HS-5 (cell line): ENCODE measurements at places on chromosomes 5 and 9.

DNA sequence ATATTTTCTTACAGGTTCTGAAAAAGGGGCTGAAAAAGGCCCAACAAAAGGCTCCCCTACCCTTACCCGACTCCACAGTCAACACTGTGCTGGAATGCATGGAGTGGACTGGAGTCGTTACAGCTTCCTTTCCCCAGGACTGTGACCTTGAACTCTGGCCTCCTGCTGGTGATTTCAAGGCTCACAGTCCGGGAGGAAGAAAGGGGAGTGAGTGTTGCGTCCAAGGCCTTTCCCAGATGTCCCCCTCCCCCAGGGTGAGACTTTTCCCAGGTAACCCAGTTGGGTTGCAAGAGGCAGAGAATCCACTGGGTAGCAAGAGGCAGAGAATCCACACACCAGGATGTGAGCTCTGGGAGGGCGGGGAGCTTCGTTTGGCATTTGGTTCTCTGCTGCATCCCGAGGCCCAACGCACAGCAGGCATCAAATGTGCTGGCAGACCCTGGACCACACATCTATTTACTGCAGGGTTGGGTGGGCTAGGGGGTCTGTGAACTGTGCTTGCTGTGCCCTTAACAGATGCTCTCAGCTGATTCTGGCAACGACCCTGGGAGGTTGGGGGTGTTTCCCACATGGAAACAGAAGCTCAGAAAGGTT, 37.5 kb downstream of the FABP6 start:
- DNase-seq = no peak

GRCh38 chr9:93701494-93702218, 125.3 kb downstream of the PHF2 start:
- DNase-seq = no peak

GRCh38 chr5:82815871-82816270, 261.3 kb downstream of the TMEM167A start:
- DNase-seq = no peak

GRCh38 chr5:44318883-44319282, 70.3 kb downstream of the FGF10 start:
- no peak for DNase-seq

- no peak for DNase-seq
Measured at GRCh38 chr5:132753135-132753987, 6.1 kb downstream of the CCNI2 start.

GRCh38 chr5:1881098-1881572, 1.6 kb downstream of the IRX4 start:
- no peak for DNase-seq

DNA sequence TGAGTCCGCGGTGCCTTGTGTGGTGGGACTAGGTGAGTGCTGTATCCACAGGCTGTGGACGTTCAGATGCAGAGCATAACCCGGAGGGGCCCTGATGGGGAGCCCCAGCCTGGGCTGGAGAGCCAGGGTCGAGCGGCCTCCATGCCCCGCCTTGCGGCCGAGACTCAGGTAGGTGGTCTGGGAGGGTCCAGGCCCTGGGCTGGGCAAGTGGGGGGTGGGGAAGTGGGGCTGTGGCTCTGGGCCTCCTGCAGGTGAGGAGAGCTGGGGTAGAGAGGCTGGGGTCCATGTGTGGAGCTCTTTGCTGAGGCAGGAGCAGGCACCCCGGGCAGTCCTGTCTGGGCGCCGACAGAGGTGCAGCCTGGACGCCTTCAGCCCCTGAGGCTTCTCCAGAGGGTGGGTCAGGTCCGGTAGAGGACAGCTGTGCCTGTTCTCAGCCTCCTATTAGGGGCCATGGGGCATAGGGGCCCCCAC, 241.1 kb downstream of the CACNA1B start:
- no peak for DNase-seq

DNA sequence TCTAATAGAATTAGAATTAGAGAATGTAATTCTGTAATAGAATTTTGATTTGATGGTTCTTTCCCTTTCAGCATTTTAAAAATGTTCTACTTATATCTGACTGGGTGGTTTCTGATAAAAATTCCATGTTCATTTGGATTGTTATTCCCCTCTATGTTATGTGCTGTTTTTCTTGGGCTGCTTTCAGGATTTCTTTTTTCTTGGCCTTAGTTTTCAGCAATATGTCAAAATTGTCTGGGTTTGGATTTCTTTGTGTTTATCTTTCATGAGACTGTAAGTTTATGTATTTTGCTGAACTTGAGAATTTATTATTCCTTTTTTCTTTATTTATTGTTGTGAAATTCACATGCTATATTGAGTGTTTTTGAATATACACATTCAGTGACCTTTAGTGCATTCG, 189.1 kb downstream of the RANBP17 start:
- no peak for DNase-seq

- no peak for DNase-seq
Measured at GRCh38 chr5:157350939-157351801, 85.2 kb downstream of the CYFIP2 start.

- DNase-seq = no peak
Measured at GRCh38 chr5:145856285-145856818, 16.5 kb downstream of the GRXCR2 start.

DNA sequence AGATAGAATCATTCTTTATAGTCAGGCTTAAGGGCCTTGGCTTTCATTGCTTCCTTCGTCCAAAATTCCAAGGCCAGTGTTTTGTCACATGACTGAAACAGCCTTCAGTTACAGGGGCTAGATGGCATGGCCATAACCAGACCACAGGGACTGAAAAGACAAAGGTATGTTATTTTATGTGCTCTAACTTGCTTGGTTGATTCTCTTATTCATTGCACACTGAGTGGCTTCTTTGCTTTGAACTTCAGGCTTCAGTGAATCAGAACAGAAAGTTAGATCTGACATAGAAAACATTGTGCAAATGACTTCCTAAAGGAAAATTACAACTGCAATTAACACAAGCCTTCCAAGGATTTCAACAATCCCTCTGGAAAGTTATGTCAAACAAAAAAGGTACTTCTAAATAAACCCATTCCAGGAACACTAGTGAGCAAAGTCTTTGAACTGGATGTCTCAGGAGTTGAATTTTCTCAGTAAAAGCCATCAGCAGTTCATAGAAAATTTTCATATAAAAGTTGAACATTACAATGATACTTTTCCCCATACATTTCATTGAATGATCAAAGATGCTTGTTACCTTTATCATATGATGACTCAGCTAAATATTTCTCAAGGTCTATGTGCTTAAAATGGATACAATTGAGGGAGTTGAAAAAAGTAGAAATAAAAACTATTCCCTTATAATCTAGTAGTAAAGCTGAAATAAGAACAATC, 355.3 kb downstream of the TMEM232 start:
- DNase-seq = no peak

DNA sequence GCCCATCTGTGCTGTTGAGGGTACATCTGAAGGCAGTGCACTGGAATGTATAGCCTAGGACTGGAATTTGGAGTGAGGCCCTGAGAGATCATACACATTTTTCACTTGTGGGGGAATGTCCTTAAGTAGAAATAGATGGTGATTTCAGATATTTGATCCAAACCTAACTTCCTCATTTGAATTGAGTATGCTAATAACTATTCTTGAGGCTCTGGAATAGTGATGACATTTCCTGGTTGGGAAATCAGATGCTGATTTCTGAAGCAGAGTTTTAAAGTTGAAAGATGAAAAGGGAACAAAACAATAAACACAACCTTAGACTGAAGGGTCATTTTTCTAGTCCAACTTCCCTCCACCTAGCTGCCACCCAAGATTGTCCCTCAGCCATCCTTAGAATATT, 163.0 kb upstream of the CCDC152 start:
- DNase-seq = no peak

DNA sequence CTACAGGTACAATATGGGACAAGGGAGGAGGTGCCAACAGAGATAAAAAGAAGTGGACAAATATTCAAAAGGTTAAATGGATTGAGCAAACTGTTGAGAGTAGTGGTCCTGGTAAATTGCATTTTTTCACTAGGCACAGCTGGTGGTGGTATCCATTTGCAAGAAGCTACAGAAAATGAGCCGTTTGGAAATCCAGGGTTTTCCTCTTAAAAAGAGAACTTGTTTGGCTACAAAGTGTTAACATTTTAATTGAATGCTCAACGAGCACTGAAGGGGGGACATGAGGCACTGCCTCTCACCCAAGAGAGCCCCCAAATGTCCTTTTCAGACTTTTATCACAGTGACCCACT, 491 bp upstream of the ZCCHC9 start:
- no peak for DNase-seq

GRCh38 chr9:21334701-21335632, at the start of gene KLHL9:
Gene KLHL9 (minus strand): TSS chr9:21335404. CDS start chr9:21334859, 545 bp downstream.
- DNase-seq = peak; percentile 73

- DNase-seq = no peak
Measured at GRCh38 chr5:152349683-152350526, 55.2 kb downstream of the NMUR2 start.

DNA sequence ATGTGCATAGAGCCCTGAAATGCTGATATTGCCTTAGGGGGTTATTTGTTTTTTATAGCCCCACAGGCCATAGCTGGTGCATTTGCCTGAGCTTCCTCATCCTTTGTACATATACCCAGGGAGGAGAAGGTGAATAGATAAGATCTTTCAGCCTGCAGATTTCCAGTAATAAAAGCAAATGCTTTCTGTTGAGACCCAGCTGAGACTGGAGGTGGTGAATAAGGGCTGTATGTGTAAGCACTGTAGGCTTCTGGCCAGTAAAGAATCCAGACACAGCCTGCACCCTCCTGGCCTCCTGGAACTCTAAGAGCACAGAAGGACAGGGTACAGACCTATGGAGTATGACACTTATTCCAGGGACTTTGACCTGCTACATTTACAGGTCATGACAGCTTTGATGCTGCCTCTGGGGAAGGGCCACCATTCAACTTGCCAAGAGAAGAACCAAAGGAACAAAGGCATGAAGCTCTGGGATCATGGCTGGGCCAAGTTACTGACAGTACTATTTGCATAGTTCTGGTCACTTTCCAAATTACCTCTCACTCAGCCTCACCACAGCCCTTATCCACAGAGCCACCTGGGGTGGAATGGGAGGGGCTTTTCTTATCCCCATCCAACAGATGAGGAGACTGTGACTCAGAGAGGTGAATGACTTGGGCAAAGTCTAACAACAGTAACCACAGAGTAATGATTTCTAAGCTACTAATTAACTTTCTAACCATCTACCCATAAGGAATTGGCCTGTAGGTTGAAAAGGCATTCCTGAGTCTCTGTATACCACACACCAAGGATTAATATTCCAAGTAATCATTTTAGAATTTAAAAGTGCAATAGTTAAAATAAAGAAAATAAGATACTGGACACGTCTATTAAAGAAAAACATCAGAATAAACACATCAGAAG, 604.5 kb upstream of the KLF4 start:
- no peak for DNase-seq

DNA sequence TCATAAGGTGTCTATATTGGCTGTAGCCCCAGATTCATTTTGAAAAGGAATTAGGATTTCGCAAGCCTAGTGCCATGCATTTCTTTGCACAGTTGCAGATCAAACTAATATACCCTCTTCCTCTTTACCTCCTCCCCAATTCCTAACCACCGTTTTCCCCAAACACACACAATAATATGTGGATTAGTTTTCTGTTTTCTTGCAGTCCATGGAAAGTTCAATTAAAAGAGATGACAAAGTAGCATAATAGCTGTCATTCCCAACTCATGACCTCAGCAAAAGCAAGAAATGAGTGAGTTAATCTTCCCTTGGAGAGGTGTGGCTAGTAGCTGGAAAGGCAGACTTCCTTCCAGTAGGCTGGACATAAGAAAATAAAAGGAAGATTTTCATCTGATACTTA, 349.1 kb downstream of the TMEM232 start:
- DNase-seq = no peak
